ENCODE measurements at places on chromosomes 16 and 17.
A peak's percentile ranks its signal among the peaks of the same experiment; 100 is the strongest.

- DNase-seq, result no peak
Observed at GRCh38 chr17:8479431-8479947, 43.8 kb downstream of the NDEL1 start.

DNA sequence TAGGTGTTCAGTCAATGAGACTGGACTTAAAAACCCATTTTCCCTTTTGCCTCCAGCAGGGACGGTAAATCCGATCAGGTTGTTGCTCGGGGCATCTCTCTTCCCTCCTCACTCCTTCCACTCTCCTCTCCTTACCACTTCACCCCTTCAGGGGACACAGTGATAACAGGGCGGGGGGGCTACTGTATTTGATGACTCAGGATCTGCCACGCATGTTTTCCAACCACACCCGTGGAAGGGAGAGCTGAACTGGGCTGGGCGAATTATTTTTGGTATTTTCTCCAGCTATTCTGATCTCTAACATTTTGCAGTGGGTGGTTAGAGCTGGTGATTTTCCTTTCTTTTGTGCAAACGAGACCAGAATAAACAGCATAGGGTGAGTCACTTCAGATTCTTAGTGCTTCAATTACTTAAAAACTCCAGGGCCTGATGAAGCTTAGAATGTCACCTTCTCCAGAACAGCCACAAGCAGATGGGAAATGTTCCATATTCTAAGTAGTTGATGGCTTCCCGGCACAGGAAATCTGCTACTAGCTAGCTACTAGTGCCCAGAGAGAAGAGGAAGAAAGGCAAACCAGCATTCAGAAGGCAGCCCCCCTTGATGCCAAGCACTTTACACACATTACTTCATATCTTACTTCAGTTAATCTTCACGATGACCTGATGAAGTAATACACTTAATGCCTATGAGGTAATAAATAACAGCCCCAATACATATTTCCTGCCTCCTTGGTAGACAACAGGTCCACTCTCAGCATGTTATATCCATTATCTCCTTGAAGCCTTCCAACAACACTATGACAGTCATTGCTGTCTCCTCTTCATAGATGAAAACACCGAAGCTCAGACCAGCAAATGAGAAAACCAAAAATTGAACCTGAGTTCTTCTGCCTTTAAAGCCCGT is 74.1 kb downstream of the ASIC2 start:
- DNase-seq, result no peak

DNA sequence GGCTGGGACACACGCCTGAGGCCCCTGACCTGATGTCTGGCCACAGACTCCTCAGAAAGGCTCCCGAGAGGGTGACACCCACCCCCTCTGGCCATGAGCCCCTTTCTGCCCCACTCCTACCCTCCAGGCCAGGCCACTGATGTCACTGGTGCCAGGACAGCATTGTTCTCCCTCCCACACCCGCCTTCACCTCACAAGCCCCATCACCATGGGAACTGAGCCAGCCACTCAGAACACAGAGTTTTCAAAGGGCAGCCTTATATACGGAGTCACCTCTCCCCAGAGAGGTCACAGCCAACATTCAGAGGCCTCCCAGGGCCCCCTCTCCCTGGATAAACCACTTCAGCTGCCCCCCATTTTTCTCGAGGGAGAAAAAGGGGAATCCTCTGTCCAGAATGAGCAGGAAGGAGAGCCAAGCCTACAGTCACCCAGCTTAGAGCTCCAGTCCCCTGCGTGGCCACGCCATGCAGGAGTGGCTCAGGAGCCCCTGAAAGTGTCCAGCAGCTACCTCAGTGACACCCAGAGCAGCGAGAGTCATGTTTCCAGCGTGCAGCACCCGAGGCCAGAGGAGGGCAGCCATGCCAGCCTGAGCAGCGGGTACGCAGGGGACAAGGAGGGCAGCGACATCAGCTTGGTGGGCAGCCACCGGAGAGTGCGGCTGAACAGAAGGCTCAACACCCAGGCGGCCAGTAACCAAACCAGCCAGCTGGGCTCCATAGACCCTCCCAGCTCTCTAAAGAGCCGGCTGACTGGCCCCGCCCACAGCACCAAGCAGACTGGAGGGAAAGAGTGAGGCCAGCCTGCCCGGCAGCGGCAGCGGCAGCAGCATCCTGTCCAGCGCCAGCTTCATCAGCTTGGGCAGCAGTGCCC is at the start of gene C16orf82:
C16orf82 (plus strand) TSS at position 260 of the 870 bp plus-strand sequence.
- peak; percentile 70 for DNase-seq

DNA sequence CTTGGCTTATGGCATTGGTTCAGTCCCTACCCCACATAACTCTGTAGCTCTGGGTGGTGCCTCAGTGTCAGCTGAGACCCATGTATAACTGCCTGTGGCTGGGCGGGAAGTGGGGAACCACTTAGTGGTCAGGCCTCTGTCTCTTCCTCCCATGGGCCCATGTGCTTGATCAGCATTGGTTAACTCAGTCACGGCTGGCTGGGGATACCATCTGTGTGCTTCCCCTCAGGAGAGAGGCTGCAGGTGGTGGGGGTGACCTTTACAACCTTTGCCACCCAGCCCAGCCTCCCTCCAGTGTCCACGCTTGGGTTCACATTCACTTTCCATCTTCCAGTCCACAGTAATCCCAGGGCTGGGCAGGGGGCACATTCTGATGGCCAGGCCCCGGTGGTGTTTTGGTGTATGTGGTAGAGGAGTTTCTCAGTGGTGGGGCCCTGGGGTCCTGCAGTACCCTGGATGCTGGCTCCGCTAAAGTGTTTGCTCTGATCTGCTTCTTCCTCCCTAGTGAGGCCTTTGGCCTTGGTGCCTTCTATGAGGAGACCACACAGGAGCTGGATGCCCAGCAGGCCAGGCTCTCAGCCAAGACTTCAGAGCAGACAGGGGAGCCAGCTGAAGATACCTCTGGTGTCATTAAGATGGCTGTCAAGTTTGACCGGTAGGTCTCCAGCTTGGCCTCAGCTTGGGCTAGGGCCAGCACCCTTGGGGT is 10.2 kb upstream of the NFATC3 start:
- no peak for DNase-seq

DNA sequence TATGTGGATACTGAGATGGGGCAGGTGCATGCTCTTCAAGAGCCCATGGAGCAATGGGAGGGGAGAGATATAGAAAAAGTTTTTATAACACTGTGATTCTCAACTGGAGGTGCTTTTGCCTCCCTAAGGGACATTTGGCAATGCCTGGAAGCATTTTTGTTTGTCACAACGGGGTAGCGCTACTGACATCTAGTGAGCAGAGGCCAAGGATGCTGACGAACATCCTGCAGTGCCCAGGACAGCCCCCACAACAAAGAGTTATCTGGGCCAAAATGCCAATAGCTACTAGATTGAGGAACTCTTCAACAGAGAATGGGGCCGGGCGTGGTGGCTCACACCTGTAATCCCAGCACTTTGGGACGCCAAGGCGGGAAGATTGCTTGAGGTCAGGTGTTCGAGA is 67.2 kb upstream of the CLEC3A start:
- DNase-seq, result no peak

DNA sequence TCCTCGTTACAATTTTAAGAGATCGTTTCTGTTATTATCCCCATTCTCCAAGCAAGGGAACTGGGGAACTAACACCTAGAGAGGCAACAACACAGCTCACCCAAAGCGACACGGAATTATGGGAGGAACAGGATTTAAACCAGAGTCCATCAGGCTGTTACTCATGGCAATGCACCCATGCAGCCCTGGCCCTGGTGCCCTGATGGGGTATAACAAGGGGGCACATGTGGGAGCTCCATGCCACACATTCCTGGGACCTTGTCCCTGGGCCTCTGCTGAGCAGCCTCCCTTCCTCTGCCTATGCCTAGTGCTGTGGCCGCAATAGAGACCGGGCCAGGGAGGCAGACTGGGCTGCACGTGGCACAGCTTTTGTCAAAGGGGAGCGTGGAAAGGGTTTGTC is 13.3 kb upstream of the RCVRN start:
- no peak for DNase-seq

GRCh38 chr16:85055493-85056210 is 28.1 kb downstream of the KIAA0513 start:
- DNase-seq, result peak; percentile 20

- no peak for DNase-seq
Observed at GRCh38 chr16:2350500-2350899, 10.0 kb upstream of the ABCA3 start.

DNA sequence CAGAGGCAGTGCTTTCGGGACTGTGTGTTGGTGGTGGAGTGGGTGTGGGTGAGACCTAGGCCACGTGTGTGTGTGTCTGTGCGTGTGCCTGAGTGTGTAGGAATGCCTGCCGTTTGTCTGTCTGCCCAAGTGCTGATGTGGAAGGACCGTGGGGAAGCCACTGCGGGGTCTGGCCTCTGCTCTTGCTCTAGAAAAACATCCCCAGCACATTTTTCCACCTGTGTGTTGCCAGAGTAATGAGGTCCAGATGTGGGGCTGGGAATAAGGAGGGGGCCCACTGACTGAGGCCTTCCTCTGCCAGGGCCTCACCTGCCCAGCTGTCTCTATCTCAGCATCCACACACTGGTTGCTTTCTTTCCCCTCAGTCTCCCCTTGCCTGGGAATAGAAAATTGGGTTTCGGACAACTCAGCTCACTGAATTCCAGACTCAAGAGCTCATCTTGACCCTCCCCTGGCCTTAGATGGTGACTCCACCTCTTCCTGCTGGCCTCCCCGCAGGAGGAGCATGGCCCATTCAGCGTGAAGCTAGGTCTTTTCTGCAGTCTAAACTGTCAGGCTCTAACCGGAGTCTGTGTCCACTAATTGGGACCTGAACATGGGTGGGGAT is 7.6 kb downstream of the SGCA start:
- peak; percentile 66 for DNase-seq

DNA sequence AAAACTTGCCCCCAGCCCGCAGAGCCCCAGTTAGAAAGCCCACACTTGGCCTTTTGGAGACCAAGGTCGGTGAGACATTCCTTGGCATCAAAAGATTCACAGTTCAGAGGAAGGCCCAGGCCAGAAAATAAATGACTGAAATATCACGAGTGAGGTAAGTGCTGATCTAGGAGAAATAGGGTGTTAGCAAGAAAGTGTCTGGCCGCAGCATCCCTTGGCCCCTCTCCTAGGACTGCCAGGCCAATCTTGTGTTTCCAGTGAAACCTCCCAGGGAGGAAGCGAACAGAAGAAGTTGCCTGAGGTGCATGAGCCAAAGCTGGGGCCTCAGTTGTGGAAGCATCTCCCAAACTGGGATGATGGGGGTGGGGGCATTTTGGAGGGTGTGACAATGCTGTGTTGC is 22.5 kb upstream of the NSMCE1 start:
- DNase-seq, result no peak

GRCh38 chr16:21228361-21228872 is 5.1 kb upstream of the ANKS4B start:
- no peak for DNase-seq

- DNase-seq, result no peak
Observed at GRCh38 chr16:935684-936083, 35.1 kb downstream of the LMF1 start.

GRCh38 chr17:72393553-72393952 is 272.7 kb downstream of the SOX9 start:
- no peak for DNase-seq

GRCh38 chr17:76376318-76377133 is 7.9 kb upstream of the SPHK1 start:
- DNase-seq, result no peak

DNA sequence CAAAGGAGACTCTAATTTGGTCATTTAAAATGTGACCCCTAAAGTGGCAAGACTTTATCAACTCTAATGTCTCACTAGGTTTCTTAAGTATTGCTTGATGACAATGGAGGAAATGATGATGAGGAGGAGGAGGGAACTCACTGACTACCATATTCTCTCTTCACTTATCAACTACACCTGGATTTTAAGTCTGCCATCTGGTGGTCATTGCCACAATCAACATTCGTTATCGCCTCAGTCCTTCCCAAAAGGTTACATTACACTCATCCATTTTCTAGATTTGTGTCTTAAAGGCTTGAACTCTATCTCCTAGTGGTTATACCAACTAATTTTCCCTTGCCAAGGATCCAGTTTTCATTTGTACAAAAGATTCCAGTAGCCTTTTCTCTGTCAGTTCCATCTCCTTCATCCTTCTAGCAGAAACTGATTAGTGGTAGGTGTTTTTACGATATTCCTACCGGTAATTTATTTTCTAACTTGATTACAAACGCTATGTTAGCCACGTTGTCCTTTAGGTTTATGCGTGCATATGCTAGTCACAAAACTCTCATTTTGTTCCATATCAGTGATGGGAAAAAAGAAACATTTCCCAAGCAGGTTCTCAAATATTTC is 114.6 kb upstream of the NOG start:
- peak; percentile 7 for DNase-seq

DNA sequence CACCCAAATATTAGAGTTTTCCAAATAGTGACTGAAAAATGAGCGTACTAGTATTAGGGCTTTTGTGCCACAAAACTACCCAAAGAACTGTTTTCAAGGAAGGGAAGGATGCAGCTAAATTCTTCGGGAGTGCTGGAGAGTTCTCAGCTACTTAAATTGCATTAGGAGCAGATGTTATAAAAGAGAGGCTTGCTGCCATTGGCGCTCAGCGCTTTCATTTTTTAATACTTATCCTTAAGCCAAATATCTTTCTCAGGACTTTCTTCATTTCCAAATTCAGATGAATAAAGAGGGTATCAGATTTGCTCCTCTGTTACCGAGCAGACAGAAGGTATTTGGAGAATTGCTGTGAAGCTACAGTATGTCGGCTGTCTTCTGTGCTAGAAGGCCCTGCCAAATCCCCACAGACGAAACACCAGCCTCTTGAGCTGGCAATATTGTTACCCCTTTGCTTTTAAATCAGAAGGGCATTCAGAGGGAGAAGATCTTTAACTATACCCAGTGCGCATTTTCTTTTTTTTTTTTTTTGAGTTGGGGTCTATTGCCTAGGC is 47.2 kb upstream of the CLEC18A start:
- DNase-seq, result no peak

- no peak for DNase-seq
Observed at GRCh38 chr17:70434536-70435490, 265.5 kb downstream of the KCNJ2 start.

DNA sequence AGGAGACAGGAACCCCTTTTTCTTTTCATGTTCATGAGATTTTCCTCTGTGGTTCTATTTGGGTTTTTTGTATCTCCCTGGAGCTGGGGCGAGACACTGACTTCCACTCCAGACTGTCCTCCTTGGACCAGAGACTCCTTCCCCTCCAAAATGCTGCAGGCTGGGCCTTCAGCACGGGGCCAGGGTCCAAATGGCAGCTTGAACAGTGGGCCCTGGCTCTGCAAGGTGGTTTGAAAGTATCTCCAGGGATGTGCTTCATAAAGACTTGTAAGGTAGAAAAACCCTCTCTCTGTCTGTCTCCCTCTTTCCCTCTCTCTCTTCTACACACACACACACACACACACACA is 236.1 kb downstream of the ZNF423 start:
- DNase-seq, result no peak

- peak; percentile 39 for DNase-seq
Observed at GRCh38 chr16:28977703-28978662, 3.4 kb downstream of the SPNS1 start.

DNA sequence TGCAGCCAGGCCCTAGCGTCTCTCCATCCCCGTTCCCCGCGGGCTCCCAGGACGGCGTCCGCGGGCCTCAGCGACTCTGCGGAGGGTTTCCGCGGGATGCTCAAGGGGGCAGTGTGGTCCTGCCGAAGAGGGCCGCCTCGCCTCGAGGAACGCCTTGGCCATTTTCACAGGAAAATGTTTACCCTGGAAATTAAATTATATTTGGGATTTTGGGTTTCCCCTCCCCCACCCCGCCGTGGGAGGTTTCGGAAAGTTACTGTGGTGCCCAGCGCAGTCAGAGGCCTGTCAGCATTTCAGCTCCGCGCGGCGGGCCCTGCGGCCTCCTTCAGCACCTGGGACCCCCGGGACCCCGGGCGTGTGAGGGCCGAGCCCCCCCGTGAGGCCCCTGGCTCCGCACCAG is 94.5 kb downstream of the PCTP start:
- peak; percentile 72 for DNase-seq

Data from ELF-1 (cell line).